Vagina (tissue), 2 donors: ENCODE measurements at places on chromosomes 2 and 18. TPM values are rescaled to one million over a fixed set of nuclear protein-coding genes. Genes with fewer than 3 reads are reported as not detected.

DNA sequence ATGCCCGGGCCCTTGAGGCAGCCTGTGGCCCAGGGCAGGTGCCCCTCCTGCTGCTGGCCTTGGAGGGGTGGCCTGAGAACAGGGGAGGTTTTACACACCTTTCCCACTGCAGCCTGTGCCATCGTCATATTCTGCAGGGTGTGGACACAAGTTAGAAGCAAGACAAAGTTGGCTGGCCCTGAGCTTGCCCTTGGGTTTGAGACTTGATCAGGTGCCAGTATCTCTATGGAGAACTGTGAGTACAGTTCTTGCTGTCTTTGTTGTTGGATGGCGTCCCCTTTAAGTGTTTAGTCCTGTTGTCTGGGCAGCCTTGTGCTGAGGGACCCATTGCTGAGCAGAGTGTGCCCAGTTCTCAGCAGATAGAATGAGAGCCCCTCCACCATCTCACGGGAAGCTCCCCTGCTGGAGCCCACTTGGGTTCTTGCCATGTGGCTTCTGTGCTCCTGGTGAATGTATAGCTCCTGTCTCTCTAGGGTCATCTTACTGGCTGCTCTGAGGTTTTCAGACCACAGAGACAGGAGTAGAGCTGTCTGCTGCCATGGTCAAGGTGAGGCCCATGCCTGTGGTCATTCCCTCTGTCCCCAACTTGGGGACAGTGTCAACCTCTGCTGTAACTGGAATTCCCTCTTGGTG, 115.9 kb downstream of the SH3RF3 start:
- H3K4me1 ChIP-seq, result peaks cover 62% of the 10 kb centered on the region
- H3K4me3 ChIP-seq, result no peak overlapping the region
- no peaks in the 10 kb centered on the region for H3K27me3 ChIP-seq
- no peak for DNase-seq
- H3K27ac ChIP-seq, result no peak overlapping the region

Gene PLCL1
- 6.6 TPM for total RNA-seq

GRCh38 chr2:238155051-238155760, 3.6 kb upstream of the ERFE start:
- no peaks in the 10 kb centered on the region for H3K27me3 ChIP-seq
- DNase-seq, result no peak
- no peak overlapping the region for H3K4me3 ChIP-seq

- H3K27me3 ChIP-seq, result no peaks in the 10 kb centered on the region
- peaks cover 64% of the 10 kb centered on the region for H3K4me1 ChIP-seq
- DNase-seq, result no peak
- H3K36me3 ChIP-seq, result no peaks in the 10 kb centered on the region
- H3K27ac ChIP-seq, result no peak overlapping the region
- no peak overlapping the region for H3K4me3 ChIP-seq
Observed at GRCh38 chr2:227507963-227508362, 36.0 kb downstream of the AGFG1 start.

Gene SH3RF3
- 10.8 TPM for total RNA-seq

DNA sequence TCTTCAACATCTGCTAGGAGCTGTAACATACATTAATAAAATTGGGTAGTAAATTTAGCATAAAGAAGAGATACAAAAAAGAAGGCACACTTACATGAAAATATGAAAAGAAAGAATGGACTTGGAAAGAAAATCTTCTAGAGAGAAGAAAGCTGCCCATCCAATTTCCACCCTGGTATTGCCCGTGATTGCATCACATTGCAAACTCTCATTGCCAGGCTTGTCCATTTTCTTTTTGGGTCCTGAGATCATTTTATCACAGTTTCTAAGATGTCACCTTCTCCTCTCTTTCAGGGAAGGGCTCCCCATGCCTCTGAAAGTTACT, 321.5 kb downstream of the RND3 start:
- no peaks in the 10 kb centered on the region for H3K4me1 ChIP-seq
- no peak overlapping the region for H3K27ac ChIP-seq
- no peaks in the 10 kb centered on the region for H3K27me3 ChIP-seq
- H3K36me3 ChIP-seq, result no peaks in the 10 kb centered on the region

DNA sequence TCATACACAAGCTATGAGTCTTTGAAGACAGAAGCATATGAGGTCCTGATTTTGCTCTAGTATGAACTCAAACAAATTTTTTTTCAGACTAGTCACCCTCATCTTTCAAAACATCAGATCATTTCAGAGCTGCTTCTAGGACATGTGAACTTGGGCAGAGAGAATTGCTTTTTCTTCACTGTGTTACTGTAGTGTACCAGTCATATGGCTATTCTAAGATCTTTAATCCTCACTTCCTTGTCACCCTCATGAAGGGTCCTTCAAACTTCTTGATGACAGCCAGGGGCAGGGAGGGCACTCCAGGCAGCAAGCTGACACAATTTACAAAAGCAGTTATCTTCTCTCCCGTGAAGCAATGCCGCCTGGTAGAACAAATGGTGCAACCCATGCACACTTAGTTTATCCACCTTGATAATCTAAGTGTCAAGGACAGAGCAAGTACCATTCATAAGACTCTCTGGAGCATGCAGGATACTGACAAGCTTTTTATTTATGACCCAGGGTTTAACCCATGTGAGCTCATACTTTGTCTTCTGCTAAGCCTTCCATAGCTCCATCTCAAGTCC, 200.6 kb downstream of the DPP10 start:
- H3K27me3 ChIP-seq, result no peaks in the 10 kb centered on the region
- H3K4me1 ChIP-seq, result no peaks in the 10 kb centered on the region
- H3K36me3 ChIP-seq, result no peaks in the 10 kb centered on the region
- no peak for DNase-seq
- H3K27ac ChIP-seq, result no peak overlapping the region
- no peak overlapping the region for H3K4me3 ChIP-seq

Gene CARF
- 16.5 TPM for total RNA-seq

- no peak overlapping the region for H3K4me3 ChIP-seq
- no peak for DNase-seq
- H3K27me3 ChIP-seq, result no peaks in the 10 kb centered on the region
- peak overlapping the region; percentile 48 for H3K27ac ChIP-seq
- no peaks in the 10 kb centered on the region for H3K36me3 ChIP-seq
- no peaks in the 10 kb centered on the region for H3K4me1 ChIP-seq
Observed at GRCh38 chr2:157442191-157442590, 1.7 kb downstream of the CYTIP start.

- H3K4me3 ChIP-seq, result no peak overlapping the region
- no peaks in the 10 kb centered on the region for H3K4me1 ChIP-seq
- DNase-seq, result no peak
- no peak overlapping the region for H3K27ac ChIP-seq
- H3K36me3 ChIP-seq, result no peaks in the 10 kb centered on the region
- H3K27me3 ChIP-seq, result no peaks in the 10 kb centered on the region
Observed at GRCh38 chr2:2860589-2861300, 516.9 kb downstream of the EIPR1 start.

DNA sequence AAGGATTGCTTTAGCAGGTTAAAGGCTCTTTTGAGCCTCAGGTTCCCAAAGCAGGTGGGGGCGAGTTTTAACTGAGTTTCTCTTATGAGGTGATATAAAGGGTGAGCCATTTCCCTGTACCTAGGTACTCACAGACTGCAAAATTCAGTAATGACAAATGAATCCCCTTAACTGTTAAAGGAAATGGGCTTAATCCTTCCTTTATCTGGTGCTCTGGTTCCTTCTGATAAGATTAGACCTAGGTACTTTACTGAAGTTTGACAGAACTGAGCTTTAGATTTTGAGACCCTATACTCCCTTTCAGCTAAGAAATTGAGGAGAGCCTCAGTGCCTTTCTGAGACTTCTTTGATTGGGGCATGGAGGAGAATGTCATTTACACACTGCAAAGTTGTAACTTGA, 42.6 kb downstream of the STK17B start:
- no peak overlapping the region for H3K4me3 ChIP-seq
- no peaks in the 10 kb centered on the region for H3K27me3 ChIP-seq
- H3K4me1 ChIP-seq, result no peaks in the 10 kb centered on the region
- H3K27ac ChIP-seq, result no peak overlapping the region
